NCI-H1048 (cell line): ENCODE measurements at places on chromosomes 1 and 21.

- DNase-seq: no peak
Observed at GRCh38 chr1:66599899-66600737, 66.2 kb downstream of the SGIP1 start.

DNA sequence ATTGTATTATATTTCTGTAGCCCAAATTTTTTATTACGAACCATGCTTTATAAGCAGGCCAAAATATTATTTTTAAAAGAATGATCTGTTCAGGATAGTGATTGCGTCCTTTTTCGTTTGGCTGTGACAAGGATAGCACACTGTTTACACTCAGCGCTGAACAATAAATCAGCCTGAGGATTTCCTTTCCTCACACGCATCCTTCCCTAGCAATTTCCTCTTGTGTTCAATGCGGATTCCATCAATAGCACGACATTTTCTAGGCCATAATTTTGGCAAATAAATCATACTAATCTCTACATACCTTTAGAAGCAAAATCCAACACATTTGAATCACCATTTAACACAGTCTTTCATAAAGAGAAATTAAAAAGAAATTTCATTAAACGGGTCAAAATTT lies 1.6 kb upstream of the VAV3 start:
- no peak for DNase-seq

GRCh38 chr21:14736162-14736561 lies 190.0 kb upstream of the SAMSN1 start:
- no peak for DNase-seq

GRCh38 chr1:186811892-186812291 lies 16.9 kb upstream of the PLA2G4A start:
- DNase-seq: no peak

DNA sequence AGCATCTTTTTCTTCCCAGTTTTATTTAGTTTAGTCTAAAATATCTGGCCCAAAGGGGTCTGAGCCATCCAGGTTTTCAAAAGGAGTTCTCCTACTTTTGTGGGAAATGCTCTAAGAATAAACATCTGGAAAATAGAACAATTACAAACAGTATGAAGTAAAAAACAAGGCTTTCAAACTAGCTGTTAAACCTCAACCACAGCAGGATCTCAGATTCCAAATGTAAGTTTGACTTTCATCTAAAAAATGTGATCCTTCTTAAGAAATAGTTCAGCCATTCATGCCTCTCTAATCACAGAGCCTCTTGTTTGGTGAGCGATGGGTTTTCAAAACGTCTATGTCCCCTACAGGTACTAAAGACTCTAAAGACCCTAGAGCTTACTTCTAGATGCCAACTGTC lies 413.5 kb downstream of the DUSP10 start:
- no peak for DNase-seq

- no peak for DNase-seq
Observed at GRCh38 chr21:38303300-38303699, 46.5 kb downstream of the KCNJ15 start.

DNA sequence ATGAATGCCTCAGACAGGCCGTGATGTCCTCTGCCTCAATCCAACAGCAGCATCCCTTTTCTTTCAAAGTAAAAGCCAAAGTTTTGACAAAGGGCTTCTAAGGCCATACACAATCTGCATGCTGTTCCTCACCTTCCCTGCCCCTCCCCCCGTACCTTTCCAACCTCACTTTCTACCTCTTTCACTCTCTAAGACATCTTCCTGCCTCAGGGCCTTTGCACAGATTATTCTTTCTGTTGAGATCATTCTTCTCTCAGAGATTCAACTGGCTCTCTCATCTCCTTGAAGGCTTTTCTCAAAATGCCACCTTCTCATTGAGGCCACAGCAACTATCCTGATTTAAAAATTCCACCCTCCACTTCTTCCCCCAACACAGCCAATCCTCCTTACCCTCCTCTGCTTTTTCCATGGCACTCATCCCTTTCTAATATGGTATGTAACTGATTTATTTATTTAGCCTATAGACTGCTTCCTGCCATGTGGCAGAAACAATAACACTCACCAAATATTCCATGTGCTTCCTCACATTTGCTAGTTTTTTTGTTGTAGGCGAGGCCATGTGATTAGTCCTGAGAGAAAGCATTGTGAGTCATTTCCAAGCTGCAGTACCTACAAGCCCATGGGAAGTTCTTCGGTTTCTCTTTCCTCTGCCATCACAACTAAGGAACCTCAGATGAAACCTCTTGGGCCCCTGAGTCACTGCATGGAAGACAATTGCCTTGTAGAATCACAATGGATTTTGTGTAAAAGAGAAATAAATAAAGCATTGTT lies 58.7 kb upstream of the GADD45A start:
- no peak for DNase-seq

GRCh38 chr1:116997066-116997465 lies 4.5 kb upstream of the CD101 start:
- DNase-seq: no peak

DNA sequence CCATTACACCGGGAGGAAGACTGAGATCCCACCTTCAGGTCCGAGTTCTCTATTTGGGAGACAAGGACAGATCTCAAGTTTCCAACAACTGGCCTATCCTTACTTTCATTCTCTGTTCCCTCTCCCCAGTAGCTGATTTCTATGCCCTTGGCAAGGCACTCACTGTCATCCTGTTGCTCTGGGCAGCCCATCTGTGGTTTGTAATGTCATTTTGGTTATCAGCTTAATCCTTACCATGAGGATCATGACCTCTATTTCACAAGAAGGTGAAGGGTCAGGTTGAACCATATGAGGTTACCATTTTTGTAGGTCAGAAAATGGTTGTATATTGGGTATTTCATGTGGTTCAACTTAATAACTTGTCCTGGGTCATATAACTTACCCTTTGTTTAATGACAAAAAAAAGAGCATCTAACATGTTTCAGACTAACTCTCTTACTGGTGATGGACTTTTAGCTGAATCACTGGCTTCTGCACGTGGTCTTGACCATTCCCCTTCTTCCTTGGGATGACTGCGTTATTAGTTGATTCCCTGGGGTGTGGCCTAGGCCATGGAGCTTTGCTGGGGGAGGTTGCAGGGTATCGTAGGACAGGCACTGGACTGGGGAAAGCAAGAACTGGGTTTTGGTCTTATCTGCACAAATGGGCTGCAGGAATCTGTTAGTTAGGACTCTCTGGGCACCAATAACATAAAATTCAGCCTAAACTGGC lies 120.2 kb downstream of the ACTL8 start:
- DNase-seq: no peak

DNA sequence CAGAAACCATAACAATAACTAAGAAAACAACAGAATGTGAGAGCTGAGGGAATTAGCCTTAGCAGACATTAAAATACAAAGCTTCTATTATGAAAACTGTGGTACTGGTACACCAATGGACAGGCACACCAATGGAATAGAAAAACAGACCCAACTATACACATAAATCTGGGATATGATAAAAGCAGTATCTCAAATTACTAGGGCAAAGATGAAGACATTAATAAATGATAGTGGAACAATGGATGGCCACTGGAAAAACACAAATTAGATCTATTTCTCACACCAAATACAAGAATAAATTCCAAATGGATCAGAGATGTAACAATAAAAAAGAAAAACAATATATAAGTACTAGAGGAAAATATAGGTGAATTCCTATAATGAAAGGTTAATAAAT lies 65.4 kb upstream of the SLFNL1 start:
- no peak for DNase-seq

DNA sequence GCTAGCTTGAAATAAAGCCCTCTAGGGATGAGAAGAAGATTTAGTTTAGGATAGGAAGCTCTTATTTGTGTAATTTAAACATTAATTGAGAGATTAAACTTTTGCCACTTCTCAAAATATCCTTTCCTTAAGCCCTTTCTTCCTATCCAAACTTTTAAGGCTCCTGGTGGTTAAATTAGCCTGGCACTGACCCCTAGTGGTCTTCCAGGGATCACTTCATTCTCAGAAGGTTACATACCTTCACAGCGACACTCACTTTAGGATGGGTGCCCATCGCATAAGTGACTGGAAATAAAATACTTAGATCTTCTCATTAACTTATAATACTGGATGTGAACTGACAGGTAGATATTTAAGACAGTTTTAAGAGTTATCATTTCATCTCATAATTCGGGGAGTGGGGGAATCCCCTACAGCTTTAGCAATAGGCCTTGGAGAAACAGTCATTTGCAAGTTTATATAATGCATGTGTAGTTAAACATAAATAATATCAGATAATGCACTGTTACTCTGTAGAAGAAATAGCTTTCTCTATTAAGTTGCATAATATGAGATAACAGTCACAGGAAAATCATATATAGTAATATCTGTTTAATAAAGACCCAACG lies 7.4 kb downstream of the LHX9 start:
- no peak for DNase-seq

DNA sequence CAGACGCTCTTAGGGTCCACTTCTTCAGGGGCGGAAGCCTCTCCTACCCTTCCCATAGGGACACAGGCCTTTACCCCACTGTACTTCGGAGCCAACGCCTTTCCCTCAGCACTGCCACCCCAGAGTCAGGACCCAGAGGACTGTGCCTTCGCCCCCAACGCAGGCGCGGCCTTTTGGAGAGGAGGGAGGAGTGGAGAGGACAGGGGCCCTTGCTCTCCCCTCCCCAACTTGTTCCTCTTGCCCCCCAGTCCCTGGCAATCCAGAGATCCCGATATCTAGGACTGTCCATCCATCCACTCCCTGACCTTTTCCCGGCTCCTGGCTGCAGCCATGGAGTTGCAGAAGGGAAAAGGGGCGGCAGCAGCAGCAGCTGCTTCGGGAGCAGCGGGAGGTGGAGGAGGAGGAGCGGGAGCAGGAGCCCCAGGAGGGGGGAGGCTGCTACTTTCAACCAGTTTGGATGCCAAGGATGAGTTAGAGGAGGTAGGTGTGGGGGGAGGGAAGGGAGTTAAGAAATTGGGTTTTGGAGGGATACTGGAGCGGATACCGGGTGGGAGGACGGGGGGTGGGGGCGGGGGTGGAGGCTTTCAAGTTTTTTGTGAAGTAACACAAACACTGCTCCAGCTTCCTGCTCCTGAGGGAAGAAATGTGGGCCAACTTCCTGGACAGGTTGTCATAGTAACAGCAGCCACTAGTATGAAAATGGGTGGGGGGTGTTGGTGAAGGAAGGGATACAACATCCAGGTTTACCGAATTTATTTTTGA lies 636 bp downstream of the INTS3 start:
- DNase-seq: no peak

DNA sequence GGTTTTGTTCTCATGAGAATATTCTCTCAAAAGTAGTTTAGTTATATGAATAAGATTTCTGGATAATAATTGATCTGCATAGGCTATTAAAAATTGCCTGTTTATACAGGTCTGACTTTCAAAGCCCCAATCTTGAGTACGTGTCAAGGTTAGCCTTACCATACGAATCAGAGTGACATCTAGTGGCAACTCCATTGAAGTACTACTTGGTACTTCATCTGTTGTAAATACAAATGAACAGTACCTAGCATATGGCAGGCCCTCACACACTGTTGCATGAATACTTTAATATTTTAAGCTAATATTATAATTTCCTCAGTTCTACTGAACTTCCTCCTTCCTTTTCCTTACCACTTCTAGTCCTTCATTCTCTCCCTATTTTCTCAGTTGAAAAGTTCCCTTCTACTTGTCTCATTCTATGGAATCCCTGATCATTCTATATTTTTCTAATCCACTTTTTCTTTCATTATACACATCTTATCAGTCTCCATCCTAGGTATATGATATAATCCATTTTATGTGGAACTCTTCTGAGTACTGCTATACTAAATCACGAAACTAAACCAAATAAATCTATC lies 101.2 kb downstream of the AKT3 start:
- DNase-seq: peak; percentile 50

GRCh38 chr1:15413563-15414444 lies 4.1 kb downstream of the EFHD2 start:
- DNase-seq: no peak

GRCh38 chr21:46355161-46356004 lies 31.4 kb downstream of the PCNT start:
- no peak for DNase-seq

DNA sequence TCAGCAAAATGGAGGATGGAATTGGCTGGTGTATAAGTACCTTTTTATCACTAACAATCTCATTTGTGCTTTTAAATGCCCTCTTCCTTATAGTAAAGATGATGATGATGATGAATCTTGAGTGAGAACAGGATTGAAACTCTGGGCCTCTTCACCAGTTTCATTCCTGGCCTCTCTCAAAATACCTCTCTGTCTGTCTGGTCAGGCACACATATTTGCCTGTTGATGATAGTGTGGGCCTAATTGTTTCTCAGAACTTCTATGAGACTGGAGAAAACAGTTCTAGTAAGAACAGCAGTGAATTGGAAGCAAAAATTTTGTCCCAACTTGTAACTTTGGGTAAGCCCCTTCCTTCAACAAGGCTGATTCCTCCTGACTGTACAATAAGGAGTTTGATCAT lies 94.4 kb upstream of the RGS4 start:
- DNase-seq: no peak

DNA sequence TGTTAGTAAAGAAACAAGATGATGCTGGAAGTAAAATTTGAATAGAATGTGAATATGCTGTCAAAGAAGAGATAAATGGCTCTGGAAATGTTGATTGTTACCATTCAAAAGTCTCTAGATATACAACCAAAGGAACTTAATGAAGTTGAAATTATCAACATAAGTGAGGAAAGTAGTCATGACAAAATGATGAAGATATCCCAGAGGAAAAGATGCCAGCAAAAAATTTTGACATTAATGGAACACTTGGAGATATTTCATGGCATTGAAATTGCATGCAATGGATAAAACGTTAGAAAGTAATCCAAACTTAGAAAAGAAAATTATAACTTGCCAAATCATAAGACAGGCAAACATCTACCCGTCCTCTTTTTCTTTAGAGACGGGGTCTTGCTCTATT lies 154.5 kb upstream of the OLFM3 start:
- no peak for DNase-seq

DNA sequence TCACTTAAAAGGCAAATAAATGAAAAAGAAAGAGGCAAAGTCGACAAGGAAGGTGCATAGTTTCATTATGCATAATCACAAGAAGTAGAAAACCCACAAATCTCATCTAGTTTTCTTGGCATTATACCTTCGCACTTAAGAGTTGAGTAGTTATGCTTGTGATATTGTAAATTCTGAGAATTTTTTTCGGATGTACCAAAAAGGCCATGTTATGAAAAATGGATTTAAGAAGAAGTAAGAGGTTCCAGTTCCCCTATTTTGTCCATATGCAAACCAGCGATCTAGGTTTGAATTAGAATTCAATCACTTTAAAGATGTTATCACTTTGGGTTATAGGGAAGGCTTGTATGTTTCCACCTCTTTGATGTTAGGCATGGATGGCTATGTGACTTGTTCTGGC lies 7.9 kb upstream of the ERICH3 start:
- no peak for DNase-seq

DNA sequence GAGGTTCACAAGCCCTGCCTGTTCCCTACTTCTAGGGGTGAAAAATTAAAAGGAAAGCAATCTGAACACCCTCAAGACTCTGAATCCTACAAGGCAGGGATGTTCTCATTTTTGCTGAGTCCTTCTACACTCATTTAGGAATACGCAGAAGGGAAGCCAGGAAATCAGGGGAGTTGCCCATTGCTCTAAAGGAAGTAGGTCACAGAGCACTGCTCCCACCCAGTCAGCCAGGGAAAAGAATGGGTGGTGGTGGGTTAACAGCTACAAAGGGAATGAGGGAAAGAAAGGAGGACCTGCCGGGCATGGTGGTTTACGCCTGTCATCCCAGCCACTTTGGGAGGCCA lies 2.4 kb upstream of the CTTNBP2NL start:
- DNase-seq: no peak
